SK-N-MC (cell line): ENCODE measurements at places on chromosomes 7 and 10.

DNA sequence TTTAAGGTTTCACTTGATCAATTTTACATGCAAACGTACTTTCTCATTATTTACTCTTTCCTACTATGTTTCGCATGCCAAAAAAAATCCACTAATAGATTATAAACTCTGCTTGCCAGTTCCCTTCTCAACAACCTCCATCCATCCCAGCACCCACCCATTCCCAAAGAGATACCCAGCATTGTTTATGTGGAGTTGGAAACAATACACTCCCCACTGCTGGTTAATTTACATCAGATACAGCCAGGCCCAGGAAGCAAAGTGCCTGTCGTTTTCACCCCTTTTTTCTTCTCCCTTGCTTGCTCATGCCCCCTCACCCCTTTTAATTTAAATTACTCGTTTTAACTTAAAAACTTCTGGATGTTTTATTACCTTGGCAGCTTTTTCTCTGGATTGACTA, 59.9 kb downstream of the HIBADH start:
- DNase-seq: no peak

DNA sequence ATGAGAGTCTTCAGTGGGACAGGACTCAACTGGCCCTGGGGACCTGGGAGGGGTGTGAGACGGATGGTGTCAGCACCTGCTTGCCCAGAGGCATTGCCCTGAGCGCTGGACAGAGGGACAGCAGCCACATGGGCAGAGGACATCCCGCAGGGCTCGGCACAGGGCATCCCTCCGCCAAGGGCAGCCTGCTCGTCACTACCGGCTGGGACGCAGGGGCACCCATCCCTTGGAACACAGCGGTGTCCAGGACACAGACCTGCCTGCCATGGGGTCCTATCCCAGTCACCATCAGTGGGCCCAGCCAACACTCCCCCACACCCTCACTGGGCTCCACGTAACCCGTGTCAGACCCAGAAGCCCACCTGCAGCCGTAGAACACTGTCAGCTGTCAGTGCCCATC, 109.3 kb downstream of the LARP4B start:
- DNase-seq: no peak

DNA sequence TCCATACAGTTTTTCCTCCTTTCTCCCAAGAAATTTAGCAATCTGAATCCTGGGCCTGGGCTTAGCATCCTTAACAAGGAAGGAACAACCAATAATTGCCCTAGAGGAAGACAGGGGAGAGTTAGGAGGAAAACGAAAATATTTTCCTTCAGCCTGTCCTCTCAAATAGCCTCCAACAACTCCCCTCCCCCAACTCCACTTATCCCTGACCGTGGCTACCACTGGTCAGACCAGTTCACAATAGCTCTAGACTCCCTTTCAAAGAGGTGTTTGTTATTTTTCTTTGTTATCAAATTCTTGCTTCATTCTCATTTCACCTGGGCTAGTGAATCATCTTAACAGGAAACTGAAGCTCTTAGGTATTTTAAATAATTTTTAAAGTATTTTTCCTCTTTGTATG, 114.1 kb downstream of the CPED1 start:
- no peak for DNase-seq

DNA sequence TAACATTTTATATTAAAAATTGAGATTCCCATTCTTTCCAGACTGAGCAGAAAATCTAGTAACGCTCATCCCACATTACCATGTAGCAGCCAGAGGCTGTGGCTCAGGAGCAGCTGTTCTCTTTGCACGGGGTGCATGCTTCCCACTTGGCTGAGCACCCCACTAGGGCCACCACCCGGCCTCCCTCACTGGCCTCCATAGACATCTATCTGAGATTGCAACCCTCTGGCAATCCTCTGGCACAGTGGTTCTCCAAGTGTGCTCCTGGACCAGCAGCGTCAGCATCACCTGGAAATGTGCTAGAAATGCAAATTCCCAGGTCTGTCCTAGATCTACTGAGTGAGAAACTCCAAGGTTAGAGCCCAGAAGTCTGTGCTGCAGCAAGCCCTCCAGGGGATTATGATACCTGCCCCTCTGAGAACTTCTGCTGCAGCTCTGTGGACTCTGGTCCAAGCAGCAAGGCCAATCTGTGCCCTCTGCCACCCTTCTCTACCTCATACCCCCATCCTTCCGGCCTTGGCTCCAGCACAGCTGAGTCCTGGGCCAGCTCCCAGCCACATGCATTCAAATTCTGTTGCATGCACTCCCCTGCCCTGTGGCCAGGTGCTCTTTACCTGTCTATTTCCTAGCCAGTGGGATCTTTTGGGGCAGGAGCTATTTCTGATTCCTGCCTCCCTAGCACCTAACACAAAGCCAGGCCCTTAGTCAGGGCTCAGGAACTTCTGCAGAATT, 301.5 kb downstream of the GRID1 start:
- DNase-seq: no peak

DNA sequence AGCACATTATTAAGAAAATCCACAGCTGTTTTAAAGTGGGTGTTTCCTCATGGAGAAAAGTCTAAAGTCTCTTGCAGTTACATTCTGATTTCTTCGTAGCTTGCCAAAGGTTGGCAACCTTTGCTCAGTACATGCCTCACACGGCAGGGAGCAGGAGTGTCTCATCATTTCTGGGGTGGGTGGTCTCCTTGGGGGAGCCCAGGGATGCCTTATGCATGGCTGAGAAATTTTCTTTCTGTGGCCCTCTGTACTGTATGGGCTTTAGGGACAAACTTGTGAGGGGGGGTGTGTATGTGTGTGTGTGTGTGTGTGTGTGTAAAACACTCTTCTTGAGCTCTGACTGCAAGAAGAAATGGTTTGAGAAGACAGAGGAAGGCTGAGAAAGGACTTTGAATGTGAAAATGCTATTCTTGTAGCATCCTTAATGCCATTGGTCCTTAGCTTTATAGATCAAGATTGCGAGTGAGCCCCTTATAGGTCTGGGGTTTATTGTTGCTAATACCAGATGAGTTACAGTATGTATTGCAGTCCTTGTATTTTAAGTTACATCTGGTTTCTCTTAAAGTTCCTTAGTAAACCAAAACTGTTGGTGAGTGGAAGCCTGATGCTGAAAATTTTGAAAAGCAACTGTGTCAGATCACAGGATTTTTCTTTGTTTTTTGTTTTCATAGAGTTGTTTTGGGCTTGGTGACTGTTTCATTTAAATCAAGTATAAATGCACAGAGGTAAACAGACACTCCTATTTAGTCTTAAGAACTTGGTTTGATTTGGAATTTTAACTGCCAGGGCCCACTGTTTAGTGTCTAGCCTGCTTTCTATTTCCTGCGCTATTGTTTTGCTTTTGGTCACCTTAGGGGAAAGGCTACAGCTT, 242.0 kb downstream of the BICC1 start:
- DNase-seq: no peak

- no peak for DNase-seq
Measured at GRCh38 chr10:31875608-31876007, 53.0 kb downstream of the ARHGAP12 start.

- DNase-seq: no peak
Measured at GRCh38 chr10:123391275-123392028, 237.2 kb downstream of the BUB3 start.

GRCh38 chr7:34939175-34939574, 98.1 kb downstream of the DPY19L1 start:
- DNase-seq: no peak

DNA sequence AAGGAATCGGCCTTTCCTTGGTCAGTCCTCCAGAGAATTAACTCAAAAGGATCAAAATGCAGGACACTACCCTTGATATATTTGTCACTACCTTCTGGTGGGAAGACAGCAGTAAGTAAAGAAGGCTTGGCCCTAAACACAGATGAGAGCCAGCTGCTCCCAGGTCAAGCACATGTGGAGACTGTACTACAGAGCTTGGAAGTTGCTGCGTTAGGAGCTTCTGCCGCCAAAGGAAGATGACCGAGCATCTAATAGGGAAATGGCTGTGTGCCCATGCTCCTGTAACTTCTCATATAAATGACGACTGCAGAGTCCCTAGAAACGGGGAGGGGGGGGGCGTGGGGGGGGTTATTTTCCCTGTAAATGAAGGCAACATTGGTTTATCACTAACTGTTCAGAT, 59.0 kb downstream of the PODXL start:
- DNase-seq: no peak

DNA sequence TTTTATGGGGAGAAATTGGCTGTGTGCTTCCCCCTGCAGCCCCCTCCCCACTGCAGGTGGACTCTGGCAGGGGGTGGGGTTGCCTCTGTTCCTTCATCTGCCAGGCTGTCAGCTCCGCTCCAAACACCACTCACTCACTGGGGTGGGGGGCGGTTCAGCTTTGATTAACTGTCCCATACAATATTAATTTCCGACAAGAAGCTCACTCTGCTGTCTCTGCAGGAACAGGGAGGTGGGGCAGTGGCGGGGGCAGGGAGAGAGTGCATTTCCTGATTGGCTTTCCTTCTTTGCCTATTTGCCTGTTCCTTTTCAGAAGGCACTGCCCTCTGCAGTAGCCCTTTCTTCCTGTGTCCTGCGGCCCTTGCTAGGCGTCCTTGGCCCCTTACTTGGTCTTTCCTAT, 500.8 kb downstream of the PLXNA4 start:
- no peak for DNase-seq

DNA sequence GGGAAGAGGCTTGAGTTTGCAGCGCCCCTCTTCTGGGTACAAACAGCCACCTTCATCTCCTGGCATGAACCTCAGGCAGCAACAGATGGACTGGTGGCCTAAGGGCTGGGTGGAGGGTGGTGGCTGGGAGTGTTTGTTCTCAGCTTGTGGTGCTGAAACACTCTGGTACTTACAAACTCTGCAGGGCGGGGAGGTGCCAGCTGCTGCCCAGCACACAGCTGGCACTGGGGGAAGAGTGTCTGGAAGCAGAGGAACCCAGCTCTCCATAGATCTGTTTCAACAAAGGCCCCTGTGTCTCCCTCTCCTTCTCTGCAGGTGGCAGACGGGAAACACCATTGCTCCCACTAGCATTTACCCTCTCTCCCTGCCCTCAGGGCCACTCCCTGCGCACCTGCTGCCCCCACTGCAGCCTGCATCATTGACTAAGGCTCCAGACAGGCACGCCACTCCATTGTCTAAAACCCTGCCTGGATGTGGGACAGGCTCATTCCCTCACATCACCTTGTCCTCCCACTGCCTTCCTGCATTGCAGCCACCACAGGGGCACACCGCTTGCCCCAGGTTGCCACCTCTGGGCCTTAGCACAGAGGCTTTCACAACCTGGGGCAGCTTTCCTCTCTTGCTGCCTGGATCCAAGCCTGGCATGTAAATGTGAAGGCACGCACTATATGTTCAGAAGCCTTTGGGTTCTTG, 6.5 kb downstream of the ARHGAP22 start:
- no peak for DNase-seq

DNA sequence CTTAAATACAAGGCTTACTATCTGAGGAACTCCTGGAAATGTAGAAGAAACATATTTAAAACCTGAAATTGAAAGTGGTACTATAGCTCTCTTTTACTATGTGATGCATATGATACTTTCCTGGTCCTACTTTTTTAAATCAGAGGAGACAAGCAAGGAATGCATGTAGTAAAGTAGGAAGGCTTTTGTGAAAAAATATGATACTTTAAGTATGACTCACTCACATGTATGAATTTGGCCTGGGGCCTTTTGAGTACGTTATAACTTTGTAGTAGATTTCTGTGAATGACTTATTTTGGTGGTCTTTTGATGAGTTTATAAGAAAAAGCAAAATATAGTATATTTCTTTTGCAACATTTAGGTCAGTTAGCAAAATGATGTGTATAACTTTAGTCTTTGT, 53.8 kb downstream of the TAX1BP1 start:
- DNase-seq: no peak

DNA sequence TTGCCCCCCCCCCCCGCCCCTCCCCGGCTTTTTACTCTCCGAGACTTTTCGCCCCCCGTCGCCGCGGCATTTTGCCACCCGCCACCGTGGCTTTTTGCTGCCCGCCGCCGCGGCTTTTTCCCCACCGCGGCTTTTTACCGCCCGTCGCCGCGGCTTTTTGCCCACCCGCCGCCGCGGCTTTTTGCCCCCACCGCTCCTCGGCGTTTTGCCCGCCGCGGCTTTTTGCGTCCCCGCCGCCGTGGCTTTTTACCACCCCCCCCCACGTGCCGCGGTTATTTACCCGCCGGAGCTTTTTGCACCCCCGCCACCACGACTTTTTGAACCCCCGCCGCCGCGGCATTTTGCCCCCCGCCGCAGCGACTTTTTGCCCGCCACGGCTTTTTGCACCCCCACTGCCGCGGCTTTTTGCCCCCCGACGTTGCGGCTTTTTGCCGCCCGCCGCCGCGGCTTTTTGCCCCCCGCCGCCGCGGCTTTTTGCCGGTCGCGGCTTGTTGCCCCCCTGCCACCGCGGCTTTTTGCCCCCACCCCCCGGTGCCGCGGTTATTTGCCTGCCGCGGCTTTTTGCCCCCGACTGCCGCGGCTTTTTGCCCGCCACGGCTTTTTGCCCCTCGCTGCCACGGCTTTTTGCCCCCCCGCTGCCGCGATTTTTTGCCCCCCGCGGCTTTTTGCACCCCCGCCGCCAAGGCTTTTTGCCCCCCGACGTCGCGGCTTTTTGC, 461.1 kb downstream of the ZNF33B start:
- no peak for DNase-seq

- DNase-seq: no peak
Measured at GRCh38 chr10:30940256-30940655, 91.4 kb downstream of the ZNF438 start.

GRCh38 chr10:89035461-89035860, 44.9 kb downstream of the FAS start:
- no peak for DNase-seq

DNA sequence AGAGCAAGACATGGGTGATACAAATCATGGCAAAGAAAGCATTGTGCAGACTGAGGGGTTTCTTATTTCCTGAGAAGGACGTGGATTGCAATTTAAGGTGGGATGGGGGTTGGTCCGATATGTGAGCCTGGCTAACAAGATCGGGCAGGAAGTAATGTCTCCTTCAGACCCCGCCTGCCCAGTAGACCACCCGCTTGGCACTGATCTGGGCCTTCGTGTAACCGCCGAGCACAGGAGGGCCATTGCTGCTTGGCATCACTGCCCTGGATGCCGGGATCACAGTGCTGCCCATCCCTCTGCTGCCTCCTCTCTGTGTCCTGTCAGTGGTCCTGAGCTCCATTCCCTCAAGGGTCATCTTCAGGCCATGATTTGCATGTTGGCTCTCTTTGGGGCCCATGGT, 214.6 kb upstream of the ZNF32 start:
- no peak for DNase-seq

GRCh38 chr10:114393482-114393881, 10.8 kb downstream of the AFAP1L2 start:
- DNase-seq: no peak

DNA sequence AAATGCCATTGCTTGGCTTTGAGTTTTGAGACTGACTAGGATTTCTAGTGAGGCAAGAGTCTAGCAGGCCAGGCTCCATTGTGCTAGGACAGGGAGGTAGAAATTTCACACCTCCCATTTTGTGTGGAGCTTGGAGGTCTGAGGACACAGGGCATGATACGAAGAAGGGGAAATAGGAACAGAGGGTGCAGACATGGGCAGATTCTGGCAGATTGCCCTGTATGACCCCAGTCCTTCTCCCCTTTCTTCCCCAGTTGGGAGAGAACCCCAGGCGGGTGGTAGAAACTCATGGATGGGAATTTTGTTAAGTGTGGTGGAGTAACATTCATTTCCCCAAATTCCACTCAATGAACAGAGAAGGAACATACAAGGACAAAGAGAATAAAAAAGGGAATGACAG, 54.4 kb downstream of the RAMP3 start:
- no peak for DNase-seq
